HS-27A (cell line): ENCODE measurements at places on chromosomes 2 and 18.

- no peak for DNase-seq
Observed at GRCh38 chr2:101375653-101376052, 11.7 kb downstream of the CREG2 start.

DNA sequence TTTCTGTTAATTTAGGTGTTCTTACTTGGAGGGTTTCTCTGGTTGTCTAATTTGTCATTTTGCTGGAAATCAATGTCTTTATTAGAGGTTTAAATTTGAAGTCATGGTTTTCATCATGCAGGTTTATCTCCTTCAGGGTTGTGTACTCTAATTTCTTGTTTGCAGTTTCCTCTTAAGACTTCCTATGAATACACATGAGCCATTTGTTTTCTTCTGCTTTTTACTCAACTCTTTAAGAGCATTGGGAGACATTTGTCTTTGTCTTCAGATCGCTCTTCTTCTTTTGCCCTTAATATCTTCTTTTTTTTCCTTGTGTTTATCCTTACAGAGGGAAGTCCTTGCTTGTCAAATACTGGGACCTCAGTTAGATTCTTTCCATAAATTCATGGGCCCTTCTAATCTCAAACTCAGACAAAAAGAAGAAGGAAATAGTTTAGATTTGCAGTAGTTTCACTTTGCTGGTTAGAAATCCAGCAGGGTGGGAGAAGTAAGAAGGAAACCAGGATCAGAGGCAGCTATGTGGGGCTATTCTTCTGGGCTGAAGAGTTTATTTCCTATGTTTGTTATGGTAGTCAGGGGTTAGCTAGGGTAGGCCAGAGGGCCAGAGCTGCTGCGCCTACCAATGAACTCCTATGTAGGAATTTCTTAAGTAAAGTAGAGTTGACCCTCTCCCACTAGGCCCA, 176.6 kb downstream of the DYSF start:
- no peak for DNase-seq

GRCh38 chr2:101842471-101842870, 145.0 kb downstream of the MAP4K4 start:
- DNase-seq = no peak

DNA sequence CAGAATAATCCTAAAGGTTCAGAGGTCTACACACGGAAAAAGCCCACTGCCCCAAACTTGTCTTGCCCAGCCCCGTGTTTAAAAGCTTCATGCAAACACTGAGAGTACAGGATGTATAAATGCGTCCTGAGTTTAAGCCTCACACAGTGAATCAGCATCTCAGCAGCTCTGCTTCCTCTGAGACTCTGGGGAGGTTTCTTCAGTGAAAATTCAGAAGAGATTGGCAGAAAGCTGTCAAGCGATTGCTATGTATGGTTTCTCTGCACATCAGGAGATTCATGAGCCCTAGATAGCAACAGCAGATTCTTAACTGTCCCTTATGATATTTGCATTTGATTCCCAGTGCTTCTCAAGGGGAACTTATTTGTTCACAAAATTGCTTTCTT, 27.1 kb downstream of the CRACDL start:
- DNase-seq = no peak

DNA sequence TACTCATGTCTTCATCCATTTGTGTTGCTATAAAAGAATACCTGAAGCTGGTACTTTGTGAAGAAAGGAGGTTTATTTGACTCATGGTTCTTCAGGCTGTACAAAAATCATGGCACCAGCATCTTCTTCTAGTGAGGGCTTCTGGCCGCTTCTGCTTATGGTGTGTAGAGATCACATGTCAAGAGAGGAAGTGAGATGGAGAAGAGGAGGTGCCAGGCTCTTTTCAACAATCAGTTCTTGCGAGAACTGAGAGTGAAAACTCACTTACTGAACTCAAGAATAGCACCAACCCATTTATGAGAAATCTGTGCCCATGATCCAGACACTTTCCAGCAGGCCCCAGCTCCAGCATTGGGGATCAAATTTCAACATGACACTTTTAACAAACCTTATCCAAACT, 30.0 kb upstream of the BARD1 start:
- no peak for DNase-seq

DNA sequence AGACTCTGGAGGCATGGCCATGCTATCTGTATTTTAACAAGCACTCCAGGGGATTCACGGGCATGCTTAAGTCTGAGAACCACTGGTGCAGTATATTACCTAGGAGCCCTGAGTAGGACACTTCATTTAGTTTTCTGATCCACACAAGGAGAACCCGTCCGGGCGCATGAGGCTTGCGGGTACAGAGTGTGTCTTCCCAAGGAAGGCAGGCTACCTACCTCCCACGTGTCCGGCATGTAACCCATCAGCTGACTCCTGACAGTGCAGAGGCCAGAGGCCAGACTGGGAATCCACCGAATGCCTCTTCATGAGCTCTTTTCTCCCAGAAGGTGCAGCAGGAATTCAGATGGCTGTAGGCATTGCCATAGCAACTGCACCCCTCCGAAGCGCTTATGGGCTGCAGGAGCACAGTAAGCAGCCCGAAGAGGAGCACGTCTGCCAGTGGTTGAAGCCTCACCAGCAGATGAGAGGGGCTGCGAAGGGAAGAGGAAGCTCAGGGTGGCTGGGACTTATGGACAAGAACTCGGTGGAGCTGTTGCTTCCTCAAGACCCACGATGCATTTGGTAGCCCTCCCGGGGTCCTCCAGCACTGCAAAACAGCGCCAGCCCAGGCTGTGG, 33.8 kb upstream of the DNMT3A start:
- no peak for DNase-seq

- DNase-seq = no peak
Observed at GRCh38 chr2:28751956-28752630, 463 bp downstream of the PPP1CB start.

- no peak for DNase-seq
Observed at GRCh38 chr2:49032936-49033335, 121.4 kb downstream of the FSHR start.

DNA sequence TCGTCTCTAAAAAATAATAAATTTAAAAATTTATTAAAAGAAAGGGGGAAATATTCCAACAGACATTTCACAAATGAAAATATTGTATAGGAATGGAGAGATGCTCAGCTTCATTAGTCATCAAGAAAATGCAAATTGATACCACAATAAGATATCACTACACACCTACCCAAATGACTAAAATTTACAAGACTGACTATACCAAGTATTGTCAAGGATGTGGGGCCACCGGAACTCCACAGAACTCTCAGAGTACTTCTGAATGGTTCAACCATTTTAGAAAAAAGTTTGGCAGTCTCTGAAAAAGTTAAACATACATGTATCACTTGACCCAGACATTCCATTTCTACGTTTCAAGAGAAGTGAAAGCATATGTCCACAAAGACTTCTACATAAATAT, 163.4 kb downstream of the EHBP1 start:
- no peak for DNase-seq

- DNase-seq = no peak
Observed at GRCh38 chr2:16425462-16426336, 239.9 kb downstream of the CYRIA start.

DNA sequence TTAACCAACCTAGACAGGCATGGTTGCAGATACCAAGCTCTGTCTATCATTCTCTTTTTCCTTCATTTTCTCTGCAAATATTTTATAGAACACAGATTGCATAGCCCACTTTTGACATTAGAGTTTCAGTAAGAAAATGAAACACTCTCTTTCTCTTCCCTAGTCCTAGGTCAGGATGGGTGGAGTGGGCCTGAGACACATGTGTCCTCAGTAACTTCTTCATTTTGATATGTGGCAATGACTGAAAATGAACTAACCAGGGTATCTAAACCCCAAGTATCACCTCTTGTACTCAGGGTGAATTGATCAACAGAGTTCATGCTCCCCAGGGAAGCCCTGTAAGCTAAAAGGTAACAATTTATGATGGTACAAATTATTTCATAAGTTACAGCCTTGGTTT, 37.0 kb upstream of the KYNU start:
- DNase-seq = no peak

- no peak for DNase-seq
Observed at GRCh38 chr2:109531221-109531620, 82.5 kb downstream of the SEPTIN10 start.

DNA sequence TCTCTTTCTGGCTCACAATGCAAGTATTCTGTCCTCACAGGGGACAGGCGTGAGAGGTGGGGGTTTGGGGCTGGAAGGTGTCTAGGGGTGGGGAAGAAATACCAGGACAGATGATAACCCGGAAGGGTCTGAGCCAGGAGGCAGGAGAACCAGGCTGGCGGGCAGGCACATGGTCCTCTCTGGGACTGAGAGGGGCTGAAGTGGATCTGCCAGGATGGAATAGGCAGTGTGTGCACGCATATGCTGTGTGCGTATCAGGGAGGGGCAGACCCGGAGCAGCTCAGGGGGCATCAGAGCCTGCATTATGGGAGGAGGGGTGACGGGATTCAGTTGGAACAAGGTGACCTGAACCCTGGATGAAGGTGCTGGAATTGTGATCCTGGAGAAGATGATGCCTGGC, 157.3 kb downstream of the DYSF start:
- no peak for DNase-seq

DNA sequence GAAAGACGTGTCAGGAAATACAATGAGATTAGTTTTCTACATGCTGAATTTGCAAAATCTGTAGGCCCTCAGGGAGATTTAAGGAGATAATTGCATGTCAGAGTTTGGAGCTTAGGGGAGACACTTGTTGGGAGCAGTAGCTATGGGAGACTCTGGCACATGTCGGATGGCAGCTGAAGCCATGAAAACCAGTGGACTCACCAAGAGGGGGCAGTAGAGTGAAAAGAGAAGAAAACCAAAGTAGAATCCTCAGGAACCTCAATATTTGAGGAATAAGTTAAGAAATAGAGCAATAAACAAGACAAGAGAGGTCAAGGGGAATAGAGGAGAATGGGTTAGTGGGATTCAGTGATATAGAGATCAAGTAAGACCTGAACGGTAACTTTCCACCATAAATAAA, 24.8 kb downstream of the RUFY4 start:
- DNase-seq = no peak

DNA sequence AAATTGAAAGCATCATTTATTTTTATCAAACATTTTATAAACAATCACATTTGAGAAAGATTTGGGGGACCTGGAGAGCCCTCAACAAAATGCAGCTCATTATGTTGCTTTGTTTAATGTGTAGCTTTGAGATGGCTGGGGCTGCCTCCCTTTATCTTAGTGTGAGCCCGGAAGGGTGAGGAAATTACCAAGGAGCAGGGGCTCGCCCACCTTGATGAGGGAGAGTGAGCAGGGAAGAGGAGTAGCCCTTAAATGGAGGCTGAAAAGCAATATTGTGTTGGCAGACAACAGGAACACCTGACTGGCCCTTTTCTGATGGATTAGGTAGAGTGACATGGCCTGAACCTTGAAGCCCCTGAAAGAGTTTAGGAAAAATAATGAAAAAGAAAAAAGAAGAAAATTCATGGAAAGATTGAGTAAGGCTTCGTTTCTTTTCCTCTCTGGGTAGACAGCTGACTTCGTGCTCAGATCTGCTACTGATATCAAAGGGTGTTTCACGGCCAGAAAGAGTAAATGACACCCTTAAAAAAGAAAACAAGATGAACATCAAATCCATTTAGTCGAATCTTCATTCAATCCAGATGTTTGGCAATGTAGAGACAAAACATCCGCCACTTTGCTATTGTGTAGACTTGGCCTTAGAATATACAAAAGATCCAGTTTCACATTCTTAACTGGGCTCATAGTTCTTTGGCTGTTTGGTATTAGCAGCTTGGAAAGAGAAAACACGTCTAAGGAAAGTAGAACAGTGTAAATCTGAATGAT, 206.5 kb upstream of the TCF4 start:
- no peak for DNase-seq

GRCh38 chr2:62801814-62802523, 96.5 kb downstream of the EHBP1 start:
- DNase-seq = no peak

DNA sequence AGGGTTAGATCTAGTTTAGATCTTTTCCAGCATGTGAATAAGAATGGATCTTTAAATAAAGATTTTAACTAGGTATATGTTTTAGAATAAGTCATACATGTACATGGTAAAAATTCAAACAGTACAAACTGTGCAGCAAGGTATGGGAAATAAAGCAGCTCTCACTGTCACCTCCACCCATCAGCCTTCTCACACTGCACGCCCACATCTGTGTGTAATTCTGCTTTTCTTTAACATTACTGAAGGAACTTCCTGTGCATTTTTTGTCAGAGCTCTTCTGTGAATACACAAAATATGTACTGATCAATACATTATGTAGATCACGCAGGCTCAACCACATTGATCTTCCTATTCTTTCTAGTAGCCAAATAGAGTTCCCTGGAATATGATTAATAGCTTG, 3.4 kb downstream of the CASP8 start:
- no peak for DNase-seq

GRCh38 chr2:133849341-133849740, 281.1 kb upstream of the NCKAP5 start:
- DNase-seq = no peak

GRCh38 chr2:203909261-203909967, 27.1 kb upstream of the ICOS start:
- peak; percentile 20 for DNase-seq

GRCh38 chr2:190964170-190964795, 49.7 kb downstream of the STAT1 start:
- no peak for DNase-seq

- DNase-seq = no peak
Observed at GRCh38 chr2:209681201-209681735, 90.4 kb upstream of the UNC80 start.

DNA sequence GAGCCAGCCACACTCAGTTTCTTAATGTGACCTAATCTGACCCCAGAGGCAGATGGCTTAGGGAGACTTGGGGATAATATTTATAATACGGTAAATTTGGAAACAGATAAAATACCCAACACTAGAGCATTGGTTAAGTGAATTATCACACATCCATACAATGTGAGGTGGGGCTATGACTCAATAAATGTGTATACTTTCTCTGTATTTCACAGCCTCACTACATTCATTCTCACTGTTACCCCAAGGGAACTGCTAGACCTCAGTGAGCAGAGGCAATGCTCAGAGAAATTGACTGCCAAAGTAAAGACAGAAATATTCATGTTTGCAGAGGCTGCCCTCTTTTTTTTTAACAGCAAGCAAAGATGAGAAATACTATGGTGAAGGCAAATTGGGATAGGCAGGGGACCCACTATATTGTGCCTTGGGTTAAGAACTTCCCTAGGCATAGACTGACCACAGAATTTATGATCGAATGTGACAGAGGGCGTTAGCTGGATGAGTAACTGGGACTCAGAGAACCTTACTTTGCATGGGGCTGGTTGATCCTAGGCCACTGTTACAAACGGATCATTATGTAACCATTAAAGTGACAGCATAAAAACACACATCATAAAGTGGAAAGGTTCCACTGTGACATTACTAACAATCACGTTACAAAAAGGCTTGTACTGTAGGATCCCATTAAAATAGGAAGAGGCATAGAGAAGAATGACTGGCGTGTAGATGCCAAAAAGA, 246.0 kb upstream of the LYPD1 start:
- DNase-seq = no peak

DNA sequence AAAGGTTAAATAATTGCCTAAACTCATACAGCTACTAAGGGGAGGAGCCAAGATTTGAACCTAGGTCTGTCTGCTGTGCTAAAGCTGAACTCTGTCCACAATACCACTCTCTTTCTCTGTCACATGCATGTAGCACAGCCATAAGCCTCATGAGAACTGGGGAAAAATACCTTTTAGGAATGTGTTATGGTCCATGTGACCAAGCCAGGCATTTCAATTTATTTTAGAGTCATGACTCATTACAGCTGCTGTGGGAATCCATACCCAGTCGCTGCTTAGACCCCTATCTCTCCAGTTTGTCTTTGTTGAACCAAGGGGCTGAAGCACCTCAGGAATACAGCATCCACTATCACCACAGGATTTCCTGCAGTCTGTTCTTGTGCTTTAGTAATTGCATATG, 200.0 kb upstream of the SIX3 start:
- no peak for DNase-seq

GRCh38 chr2:132441051-132441450, 24.4 kb downstream of the GPR39 start:
- DNase-seq = no peak
